ENCODE measurements at places on chromosomes 1 and 21.
A peak's percentile ranks its signal among the peaks of the same experiment; 100 is the strongest.

- H3K4me1 ChIP-seq: no peaks in the 10 kb centered on the region
- H3K27me3 ChIP-seq: no peaks in the 10 kb centered on the region
- peak within 1 kb of the TSS; percentile 22 for H3K4me3 ChIP-seq
- peak; percentile 22 for DNase-seq
These were observed at the start of gene SAMSN1 for GRCh38 chr21:14545906-14546480. SAMSN1 (minus strand) TSS chr21:14546315; CDS start chr21:14546261, 54 bp downstream.

GRCh38 chr21:30997541-30997940 lies 40.7 kb downstream of the KRTAP19-8 start:
- no peaks in the 10 kb centered on the region for H3K27me3 ChIP-seq
- no peak overlapping the region for H3K4me3 ChIP-seq
- no peaks in the 10 kb centered on the region for H3K4me1 ChIP-seq
- DNase-seq: no peak
- H3K27ac ChIP-seq: no peak overlapping the region

DNA sequence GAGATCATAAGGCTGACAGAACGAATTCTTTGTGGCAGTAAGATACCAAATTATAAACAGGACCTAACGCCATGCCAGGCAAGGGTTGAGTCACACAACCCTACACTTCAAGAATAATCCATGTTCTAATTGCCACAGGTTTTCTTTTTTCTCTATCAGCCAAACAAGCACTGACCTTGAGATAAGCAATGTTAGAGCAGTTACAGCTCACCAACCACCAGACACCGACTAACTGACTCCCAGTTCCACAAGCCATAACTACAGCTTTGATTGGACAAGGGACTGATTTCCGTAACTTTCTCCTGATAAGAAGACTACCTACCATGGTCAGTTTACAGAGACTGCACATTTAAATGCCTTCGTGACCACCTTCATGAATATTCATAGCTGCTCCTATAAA lies 149.6 kb downstream of the PTPRU start:
- no peak overlapping the region for H3K4me3 ChIP-seq
- H3K36me3 ChIP-seq: no peaks in the 10 kb centered on the region
- H3K27me3 ChIP-seq: peaks cover 3% of the 10 kb centered on the region
- no peak for DNase-seq
- H3K27ac ChIP-seq: no peak overlapping the region
- H3K4me1 ChIP-seq: no peaks in the 10 kb centered on the region

DNA sequence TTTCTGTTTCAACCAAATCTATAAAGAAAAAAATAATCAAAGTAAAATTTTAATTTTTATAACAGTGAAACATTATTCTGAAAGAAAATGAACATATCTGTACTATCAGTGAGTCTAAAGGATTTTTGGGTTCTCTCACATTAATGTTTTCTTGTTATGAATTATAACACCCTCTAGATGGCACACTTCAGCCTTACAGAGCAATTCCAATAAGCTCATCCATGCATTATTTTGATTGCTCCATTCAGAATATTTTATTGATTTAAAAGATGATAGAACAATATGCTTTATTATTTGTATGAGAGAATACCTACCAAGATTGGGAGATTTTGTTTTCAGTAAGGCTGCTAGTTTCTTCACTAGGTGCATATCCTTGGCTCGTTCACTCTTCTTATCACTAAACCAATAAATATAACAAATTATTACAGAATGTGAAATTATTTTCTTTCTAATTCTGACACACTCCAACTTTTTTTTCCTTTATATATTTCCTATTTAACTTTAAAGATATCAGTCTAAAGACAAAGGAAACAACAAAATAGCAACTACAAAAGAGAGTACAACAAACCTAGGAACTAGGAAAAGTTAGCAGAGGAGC lies 82.4 kb downstream of the RAB3GAP2 start:
- H3K4me3 ChIP-seq: no peak overlapping the region
- H3K36me3 ChIP-seq: peaks cover 10% of the 10 kb centered on the region
- no peaks in the 10 kb centered on the region for H3K4me1 ChIP-seq
- no peaks in the 10 kb centered on the region for H3K27me3 ChIP-seq
- DNase-seq: no peak
